Activated CD4-positive, alpha-beta memory T cell treated with anti-CD3 and anti-CD28 coated beads for 36 hours (primary cell): ENCODE measurements at places on chromosomes 13 and 19.

GRCh38 chr19:51110666-51110971 lies 2.4 kb upstream of the CTU1 start:
- no peak for DNase-seq

DNA sequence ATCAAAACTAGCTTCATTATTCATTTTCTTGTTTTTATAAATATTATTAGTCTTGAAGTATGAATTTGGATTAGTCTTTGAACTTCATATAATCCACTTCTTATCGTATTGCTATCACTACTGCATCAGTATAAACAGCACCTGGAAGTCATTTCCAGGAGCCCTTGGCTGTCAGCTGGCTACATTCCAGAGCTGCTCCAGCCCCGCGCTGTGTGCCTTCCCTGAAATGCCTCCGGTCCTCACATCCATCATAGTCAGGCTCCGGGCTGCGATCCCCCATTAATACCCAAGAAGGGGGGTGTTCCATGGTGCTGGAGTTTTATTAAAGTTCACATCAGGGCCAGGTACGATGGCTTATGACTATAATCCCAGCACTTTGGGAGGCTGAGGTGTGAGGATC lies 124.3 kb upstream of the GJB6 start:
- no peak for DNase-seq

DNA sequence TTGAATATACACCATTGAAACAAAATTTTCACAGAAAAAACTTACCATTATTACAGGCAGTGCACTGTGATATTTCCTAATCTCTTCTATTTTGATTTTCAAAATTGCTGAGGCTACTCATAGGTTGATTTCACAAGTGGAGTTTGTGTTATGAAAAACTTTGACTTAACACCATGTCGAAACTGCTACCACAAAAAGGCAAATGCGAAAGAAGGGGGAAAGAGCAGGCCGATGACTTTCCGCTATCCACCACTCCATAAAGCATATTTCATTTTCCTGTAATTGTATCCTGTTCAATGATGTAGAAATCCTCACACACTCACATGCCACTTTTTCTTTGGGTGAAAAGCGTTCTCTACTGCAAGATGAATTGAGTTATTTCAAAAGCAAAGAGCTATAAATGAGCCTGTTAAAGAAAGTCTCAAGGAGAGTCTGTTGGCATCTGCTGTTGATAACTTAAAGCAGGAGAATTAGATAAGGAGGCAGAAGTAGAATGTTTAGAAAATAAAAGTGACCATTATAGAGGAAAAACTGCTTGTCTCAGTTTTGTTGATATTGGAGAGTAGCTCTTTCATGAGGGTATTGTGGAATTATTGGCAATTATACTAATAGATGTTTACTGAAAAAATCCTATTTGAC lies 18.8 kb downstream of the KL start:
- DNase-seq: no peak

DNA sequence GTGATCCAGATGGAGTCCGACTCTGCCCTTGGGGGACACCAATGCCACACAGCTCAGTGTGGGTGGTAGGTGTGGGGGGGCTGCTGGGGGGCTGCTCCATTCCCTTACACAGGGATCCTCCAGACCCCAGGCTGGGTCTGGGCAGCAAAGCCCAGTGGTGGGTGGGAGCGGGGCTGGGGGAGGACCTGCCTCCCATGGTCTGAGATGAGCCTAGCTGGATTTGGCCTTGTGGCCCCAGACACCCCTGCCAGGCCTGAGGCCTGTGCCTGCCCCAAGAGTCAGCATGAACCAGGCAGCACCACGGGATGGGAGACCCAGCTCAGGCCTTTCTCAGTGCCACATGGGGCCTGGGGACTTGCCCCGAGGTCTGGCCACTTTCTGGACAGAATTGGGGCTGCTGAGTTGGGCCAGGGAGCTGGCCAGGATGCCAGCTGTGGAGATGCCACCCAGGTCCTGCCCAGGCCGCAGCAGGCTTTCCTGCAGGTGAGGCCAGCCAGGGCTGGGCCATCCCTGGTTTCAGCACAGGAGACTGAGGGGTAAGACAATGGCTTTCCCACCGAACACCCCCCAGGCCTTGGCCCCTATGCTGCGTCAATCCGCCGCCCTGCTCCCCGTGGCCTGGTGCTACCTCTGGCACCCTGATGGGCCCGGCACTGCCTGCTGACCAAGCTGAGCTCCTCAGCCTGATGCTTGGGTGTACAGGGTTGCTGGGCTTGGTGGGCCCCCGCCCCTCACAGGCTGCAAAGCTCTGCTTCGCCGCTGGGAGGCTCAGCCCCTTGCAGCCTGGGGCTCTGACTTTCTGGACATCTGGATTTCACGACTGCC lies 24.2 kb downstream of the CEBPG start:
- DNase-seq: no peak

DNA sequence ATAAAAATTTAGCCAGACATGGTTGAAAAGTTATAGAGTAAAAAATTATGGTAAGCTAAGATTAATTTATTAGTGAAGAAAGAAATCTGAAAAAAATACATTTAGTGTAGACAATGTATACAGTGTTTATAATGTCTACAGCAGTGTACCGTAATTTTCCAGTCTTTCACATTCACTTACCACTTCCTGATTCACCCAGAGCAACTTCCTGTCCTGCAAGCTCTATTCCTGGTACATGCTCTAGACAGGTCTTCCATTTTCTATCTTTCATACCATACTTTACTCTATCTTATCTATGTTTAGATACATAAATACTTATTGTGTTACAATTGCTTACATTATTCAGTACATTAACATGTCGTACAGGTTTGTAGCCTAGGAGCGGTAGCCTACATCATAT lies 1387.8 kb upstream of the ATXN8OS start:
- DNase-seq: no peak

DNA sequence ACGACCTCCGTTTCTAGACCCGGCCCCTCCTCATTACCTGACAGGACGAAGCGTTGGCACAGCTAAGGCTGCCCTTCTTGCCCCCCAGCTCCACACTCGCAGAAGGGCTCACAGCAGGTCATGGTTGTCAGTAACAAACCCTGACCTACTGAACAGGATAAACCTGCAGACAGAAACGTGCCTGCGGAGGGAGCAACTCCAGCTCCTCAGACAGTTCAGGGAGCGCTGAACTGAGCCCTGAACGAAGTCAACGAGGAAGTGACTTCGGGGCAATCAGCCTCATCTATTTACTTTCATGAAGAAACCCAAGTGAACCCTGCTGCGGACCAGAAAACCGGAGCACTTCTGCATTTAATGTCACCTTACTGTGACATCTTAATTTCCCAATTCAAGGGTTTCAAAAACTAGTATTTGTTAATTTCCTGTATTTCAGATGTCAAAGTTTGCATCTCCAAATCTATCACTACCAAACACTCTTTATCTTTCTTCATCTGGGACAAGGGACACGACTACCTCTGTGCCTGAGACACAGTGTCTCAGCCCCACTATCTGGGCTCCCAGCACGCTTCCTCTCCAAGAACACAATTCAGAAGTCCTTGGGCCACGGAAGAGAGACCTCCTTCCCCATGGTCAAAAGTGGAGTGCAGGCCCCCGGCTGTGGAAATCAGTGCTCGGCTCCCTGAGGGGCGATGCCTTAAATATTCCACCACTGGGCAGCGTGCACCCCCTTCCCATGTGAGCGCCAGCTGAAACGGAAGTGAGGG lies 40.2 kb downstream of the CARS2 start:
- no peak for DNase-seq

- DNase-seq: no peak
Observed at GRCh38 chr13:79581870-79582315, 100.9 kb downstream of the NDFIP2 start.

GRCh38 chr19:16117594-16118033 lies 5.9 kb downstream of the RAB8A start:
- DNase-seq: peak; percentile 29

DNA sequence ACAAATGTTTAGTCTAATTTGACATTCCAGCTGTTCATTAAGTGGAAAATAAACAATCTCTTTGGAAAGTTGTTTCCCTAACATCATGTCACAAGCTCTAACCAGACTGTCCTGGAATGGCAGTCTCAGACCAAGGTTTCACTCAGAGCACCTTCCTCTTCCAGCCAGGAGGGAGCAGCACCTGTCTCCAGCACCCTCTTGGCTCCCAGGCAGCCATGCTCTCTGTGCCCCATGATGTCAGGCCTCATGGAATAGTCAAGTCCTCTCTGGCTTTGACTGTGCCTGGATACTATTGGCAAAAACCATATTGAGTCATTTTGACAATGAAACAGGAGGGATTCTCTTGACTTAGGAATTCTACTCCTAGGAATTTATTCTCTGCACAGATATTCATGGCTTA lies 171.4 kb downstream of the OXGR1 start:
- no peak for DNase-seq

DNA sequence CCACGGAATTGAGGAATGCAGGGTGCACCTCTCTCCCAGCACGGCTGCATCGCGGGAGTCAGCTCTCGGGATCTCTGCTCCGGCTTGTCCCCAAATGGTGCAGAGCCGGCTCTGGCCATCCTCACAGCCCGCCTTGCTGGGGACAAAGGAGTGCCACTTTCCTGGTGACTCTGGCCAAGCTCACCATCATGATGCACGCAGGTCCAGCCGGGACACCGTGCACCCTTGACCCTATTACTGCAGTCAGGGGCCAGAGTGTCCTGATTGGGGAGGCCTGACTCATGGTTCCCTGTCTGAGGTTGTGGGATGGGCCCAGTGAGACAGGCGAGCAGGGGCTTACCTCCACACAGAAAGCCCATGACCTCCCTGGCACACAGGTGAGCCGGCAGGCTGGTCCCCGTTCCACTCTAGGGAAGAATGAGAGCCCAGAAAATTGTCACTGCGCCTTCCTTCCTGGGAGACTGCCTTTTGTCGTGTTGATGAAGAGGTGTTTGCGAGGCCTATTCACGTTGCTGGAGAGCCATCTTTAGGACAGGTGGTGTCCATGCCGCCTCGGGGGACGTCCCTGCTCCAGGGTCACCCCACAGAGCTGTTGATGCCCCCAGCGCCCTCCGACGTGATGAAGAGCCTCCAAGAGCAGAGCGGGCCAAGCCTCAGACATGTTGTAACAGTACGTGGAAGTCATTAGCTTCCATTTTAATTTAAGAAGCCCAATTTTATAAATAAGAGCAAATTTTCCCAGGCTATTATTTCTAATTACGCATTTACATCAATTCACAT lies 18.5 kb upstream of the VSTM2B start:
- no peak for DNase-seq

DNA sequence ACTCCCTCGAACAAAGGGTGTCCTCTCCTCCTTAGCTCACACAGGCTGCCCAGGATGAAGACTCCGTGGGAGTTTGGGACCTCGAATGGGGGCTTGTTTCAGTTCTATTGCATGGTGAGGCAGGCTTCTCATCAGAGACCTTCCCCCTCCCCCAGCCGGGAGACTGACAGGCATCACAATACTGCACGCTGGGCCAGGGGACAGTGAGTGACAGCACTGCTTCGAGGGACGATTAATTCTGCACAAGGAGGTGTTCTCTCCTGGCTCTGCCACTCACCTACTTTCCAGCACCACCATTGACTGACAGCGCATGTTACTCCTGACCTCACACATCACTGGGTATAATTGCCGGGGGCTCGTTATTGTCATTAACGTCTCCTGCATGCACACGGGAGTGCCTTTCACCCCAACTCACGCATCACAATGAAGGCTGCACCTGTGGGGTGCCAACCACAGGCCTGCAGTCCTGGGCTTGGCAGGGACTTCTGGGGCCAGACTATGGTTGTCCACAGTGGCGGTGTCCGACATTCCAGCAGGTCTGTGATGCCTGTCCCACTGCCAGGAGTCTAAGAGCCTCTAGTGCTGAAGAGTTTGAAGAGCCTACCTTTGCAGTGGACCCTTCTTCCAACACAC lies 412.2 kb upstream of the TSHZ3 start:
- DNase-seq: no peak

- no peak for DNase-seq
Observed at GRCh38 chr19:17487284-17488121, 17.2 kb downstream of the SLC27A1 start.

GRCh38 chr13:20360041-20360491 lies 127.9 kb upstream of the GJB6 start:
- DNase-seq: no peak

DNA sequence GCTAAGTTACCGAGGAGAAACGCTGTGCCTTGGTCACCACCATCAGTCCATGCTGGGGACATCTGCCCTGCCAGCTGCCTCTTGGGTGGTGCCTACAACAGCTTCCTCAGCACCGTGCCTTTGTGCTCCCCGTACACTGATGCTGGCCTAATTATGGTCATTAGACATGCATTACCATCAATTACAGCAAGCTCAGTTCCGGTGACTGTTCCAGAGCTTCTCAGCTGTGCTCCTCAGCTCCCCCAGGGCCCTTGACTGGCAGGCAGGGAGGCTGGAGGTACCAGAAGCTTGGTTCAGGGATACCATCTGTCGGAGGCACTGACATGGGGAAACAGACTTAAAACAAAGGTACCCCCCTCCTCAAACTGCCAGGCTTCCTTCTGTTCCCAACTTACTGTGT lies 40.2 kb downstream of the CILP2 start:
- DNase-seq: no peak

DNA sequence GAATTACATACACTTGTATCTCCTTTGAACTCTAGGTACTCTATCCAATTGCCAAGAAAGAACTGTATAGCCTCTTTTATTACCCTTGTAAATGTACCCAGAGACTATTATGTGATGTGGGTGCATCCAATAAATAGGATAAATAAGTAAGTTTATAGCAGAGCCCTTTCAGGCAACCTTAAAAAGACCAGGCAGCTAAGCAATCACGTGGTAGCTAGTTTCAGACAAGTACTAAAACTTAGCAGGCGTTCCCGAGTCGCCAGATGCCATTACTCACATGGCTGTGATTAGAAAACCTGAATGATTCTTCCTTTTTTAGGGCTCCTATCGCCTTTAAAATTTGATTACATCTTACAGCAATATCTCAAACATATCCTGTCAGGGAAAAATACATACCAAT lies 1303.0 kb downstream of the EFNB2 start:
- no peak for DNase-seq

DNA sequence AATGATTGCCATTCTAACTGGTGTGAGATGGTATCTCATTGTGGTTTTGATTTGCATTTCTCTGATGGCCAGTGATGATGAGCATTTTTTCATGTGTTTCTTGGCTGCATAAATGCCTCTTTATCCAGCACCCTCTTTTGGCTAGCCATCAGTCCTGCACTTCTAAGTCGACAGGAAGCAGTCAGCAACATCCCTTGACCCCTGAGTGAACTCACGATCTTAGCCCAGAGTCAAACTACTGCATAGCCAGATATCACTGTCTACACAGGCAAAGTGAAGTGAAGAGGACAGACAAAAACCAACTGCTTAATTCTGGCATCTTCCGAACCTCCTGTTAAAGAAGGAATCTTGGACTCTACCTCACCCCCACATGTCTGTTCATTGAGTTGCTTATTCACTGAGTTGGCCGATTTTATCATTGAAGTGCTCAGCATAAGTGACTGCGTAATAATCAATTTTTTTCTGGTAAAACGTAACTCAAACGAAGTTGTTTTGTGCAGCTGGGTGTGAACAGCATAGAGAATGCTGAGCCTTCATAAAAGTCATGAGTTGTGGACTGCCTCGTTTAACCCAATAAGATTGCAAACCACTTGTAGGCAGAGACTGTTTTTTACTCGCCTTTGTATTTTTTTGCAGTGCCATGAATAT lies 304.2 kb downstream of the COG6 start:
- no peak for DNase-seq
